Fibroblast of lung (primary cell): ENCODE measurements at places on chromosomes 4 and X. TPM values are rescaled to one million over a fixed set of nuclear protein-coding genes. Genes with fewer than 3 reads are reported as not detected.

GRCh38 chr4:180664766-180665368, 1578.3 kb upstream of the TENM3 start:
- no peaks in the 10 kb centered on the region for H3K4me1 ChIP-seq
- H3K27me3 ChIP-seq = no peaks in the 10 kb centered on the region
- H3K4me3 ChIP-seq = no peak overlapping the region
- H3K36me3 ChIP-seq = no peaks in the 10 kb centered on the region

DNA sequence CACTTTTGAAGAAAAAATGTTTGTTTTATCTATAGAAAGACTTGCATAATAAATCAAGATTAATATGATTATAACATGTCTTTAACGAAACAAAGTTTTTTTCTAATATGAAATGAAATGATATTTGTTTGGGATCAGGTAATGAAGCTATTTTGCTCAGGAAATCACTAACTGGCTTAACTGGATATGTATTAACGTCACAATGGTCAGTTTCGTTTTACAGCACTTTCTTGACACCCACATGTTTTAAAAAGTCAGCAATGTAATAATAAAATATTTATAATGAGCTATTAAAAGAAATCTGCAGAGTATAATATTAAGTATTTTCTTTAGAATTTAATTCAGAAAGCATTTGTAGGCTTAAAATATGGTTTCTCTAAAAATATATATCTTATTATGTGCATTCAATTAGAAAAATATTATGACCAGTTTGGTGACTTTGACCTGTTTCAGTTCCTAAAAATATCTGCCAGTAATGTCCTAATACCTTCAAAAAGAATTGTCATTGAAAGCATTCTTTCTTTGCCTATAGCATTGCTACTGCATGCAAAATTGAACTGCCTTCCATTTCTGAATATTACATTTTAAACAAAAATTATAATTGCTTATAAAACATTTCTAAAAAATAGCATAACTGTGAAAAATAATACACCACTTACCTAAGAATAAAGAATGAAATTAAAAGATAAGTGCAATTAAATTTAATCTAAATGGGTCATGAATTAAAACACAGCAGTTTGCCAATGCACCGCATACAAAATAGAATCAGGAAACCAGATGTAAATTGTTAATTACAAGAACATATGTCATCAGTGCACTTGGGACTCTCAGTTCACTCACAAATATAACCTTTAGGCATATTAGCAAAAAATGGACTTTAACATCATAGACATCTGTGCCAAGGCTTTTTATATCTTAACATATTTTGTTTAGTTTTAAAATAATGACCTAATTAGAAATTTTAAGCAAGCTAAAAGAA, 31.6 kb downstream of the TIGD2 start:
- H3K36me3 ChIP-seq = no peaks in the 10 kb centered on the region
- H3K27ac ChIP-seq = no peak overlapping the region
- H3K27me3 ChIP-seq = no peaks in the 10 kb centered on the region
- DNase-seq = no peak
- no peak overlapping the region for H3K4me3 ChIP-seq

- no peak overlapping the region for H3K4me3 ChIP-seq
- no peaks in the 10 kb centered on the region for H3K27me3 ChIP-seq
- peaks cover 5% of the 10 kb centered on the region for H3K4me1 ChIP-seq
- no peaks in the 10 kb centered on the region for H3K36me3 ChIP-seq
- peak; percentile 68 for DNase-seq
These were observed 39.3 kb upstream of the TXK start for GRCh38 chr4:48173056-48173991.

GRCh38 chr4:70670332-70671014, 4.2 kb upstream of the JCHAIN start:
- peaks cover 3% of the 10 kb centered on the region for H3K4me1 ChIP-seq
- H3K27ac ChIP-seq = no peak overlapping the region
- H3K27me3 ChIP-seq = no peaks in the 10 kb centered on the region
- peak; percentile 64 for DNase-seq
- no peaks in the 10 kb centered on the region for H3K36me3 ChIP-seq
- H3K4me3 ChIP-seq = no peak overlapping the region

- peaks cover 13% of the 10 kb centered on the region for H3K36me3 ChIP-seq
- H3K27me3 ChIP-seq = no peaks in the 10 kb centered on the region
- no peak overlapping the region for H3K4me3 ChIP-seq
- no peak for DNase-seq
- H3K4me1 ChIP-seq = no peaks in the 10 kb centered on the region
- no peak overlapping the region for H3K27ac ChIP-seq
These were observed 104.1 kb downstream of the TNIP2 start for GRCh38 chr4:2651998-2652397.

DNA sequence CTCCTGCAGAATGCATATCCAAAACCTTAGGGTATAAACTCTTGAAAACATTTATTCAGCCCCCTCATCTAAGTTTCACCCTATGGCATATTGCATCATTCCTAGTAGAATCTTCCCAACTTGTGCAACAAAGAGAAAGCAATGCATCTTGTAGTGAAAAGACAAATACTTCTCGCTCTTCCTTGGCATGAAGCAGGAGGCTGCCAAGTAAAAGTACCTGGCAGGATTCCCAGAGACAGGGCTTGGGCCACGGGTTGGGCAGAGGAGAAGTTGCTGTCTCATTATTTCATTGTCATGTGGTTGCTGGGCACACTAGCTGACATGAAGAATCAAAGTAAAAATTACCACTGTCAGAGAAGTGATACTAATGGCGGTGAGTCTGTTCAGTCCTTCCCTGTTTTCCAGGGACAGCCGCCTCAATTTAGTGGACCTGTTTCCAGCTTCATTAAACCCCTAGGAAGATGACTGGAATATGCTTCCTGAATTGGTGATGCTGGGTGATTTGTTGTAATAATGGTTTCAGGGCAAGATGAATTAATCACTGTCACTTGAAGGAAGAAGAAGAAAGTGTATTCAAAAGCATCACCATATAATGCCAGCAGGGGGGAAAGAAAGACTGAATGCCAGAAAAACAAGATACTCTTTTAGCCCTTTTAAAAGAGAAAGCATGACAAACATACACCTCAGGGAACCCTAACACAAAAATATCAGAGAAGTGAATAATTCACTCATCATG, 380.5 kb upstream of the IGFBP7 start:
- no peaks in the 10 kb centered on the region for H3K4me1 ChIP-seq
- H3K4me3 ChIP-seq = no peak overlapping the region
- no peaks in the 10 kb centered on the region for H3K27me3 ChIP-seq
- H3K27ac ChIP-seq = no peak overlapping the region

DNA sequence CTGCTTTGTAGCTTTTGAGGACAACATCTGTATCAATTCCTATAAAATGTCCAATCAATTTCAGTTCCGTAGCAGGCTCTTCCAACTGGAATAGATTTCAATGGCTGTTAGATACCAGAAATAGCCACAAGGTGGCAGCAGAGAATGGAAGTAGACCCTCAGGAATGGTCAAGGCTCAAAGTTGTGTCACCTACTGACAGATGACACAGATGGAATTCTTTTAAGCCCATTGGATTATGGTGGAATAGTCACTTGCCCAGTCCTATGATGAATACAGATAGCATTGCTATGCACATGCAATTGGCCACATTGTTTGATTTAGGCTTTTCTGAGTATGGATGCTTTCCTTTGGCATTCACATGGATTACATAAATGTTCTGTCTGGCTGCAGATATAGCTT, 130.4 kb upstream of the RADX start:
- H3K27ac ChIP-seq = no peak overlapping the region
- H3K4me1 ChIP-seq = no peaks in the 10 kb centered on the region
- no peak overlapping the region for H3K4me3 ChIP-seq

DNA sequence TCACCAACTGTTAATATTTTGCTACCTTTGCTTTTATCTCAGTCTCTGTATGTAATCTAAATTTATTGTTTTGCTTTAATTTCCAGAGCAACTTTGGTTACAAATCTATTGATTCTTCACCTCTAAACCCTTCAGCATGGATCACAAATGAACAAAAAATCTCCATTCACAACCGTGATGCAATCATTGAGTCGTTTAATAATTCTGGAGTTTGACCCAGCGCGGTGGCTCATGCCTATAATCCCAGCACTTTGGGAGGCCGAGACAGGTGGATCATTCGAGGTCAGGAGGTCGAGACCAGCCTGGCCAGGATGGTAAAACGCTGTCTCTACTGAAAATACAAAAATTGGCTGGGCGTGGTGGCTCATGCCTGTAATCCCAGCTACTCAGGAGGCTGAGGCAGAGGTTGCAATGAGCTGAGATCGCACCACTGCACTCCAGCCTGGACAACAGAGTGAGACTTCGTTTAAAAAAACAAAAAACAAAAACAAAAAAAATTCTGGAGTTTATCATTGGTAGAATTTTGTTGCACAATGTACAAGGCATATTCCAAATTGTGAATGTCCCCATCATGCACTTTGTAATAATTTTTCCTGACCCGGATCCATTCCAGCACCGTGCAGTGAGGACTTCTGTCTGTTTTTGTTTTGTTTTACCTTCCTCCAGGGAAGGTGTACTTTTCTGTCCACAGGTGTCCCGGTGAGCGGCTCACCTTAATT, 2.3 kb upstream of the IDUA start:
- no peaks in the 10 kb centered on the region for H3K27me3 ChIP-seq
- no peak overlapping the region for H3K4me3 ChIP-seq
- no peak for DNase-seq
- H3K36me3 ChIP-seq = no peaks in the 10 kb centered on the region
- H3K4me1 ChIP-seq = no peaks in the 10 kb centered on the region

DNA sequence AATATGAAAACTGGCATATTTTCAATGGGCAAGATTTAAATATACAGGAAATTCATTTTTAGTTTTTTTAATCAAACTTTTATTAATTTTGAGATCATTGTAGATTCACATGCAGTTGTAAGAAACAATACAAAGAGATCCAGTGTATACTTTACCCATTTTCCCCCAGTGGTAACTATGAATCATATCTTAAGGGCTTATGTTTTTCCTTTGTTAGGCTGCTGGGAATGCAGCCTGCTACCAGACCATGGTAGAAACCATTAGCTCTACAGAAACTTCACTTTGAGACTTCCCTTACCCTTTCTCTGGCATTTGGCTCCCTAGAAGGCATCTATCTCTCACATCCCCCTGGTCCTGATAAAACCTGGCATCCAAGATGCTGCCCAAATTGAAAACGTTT, 147.6 kb upstream of the EOLA2 start:
- no peak overlapping the region for H3K27ac ChIP-seq
- H3K36me3 ChIP-seq = no peaks in the 10 kb centered on the region
- peaks cover 24% of the 10 kb centered on the region for H3K4me1 ChIP-seq

GRCh38 chrX:115147220-115147619, 42.0 kb upstream of the RBMXL3 start:
- no peaks in the 10 kb centered on the region for H3K4me1 ChIP-seq
- H3K4me3 ChIP-seq = no peak overlapping the region
- no peak overlapping the region for H3K27ac ChIP-seq
- H3K27me3 ChIP-seq = no peaks in the 10 kb centered on the region
- H3K36me3 ChIP-seq = no peaks in the 10 kb centered on the region

DNA sequence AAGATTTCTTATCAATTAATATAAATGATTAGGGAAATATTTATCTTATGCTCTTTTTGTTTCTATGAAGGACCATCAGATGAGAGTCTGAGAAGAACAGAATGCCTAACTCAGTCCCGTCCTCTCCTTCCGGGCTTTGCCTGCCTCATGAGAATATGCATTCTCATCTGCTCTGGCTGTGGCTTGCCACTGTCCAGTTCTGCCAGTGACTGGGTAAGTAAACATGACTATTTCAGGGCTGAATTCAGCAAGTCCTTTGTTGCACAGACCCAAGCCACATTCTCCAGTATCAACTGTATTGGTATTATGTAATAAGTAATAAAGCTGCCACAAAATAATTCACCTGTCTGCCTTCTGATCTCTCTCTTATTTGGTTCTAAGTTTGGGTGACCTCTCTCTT, 110.7 kb downstream of the WDFY3 start:
- H3K27ac ChIP-seq = no peak overlapping the region
- no peaks in the 10 kb centered on the region for H3K4me1 ChIP-seq
- peaks cover 2% of the 10 kb centered on the region for H3K36me3 ChIP-seq
- peak; percentile 29 for DNase-seq
- H3K27me3 ChIP-seq = no peaks in the 10 kb centered on the region
- no peak overlapping the region for H3K4me3 ChIP-seq

GRCh38 chrX:94216738-94217137, 542.7 kb downstream of the FAM133A start:
- no peaks in the 10 kb centered on the region for H3K27me3 ChIP-seq
- H3K4me3 ChIP-seq = no peak overlapping the region
- no peaks in the 10 kb centered on the region for H3K4me1 ChIP-seq
- H3K36me3 ChIP-seq = no peaks in the 10 kb centered on the region
- no peak for DNase-seq
- H3K27ac ChIP-seq = no peak overlapping the region

GRCh38 chrX:141180851-141181250, 3.9 kb upstream of the LDOC1 start:
- no peak overlapping the region for H3K4me3 ChIP-seq
- H3K36me3 ChIP-seq = no peaks in the 10 kb centered on the region
- no peaks in the 10 kb centered on the region for H3K4me1 ChIP-seq

The UCP1 gene
- not detected in 2 replicates for total RNA-seq

The SPANXN2 gene
- total RNA-seq = not detected in 2 replicates
